ENCODE measurements at places on chromosomes 5 and 9. TPM values are rescaled to one million over a fixed set of nuclear protein-coding genes. Genes with fewer than 3 reads are reported as not detected.

- H3K27me3 ChIP-seq, result no peaks in the 10 kb centered on the region
- H3K27ac ChIP-seq, result peak overlapping the region; percentile 16
- peak overlapping the region; percentile 71 for H3K4me3 ChIP-seq
- H3K4me1 ChIP-seq, result peaks cover 20% of the 10 kb centered on the region
- H3K36me3 ChIP-seq, result no peaks in the 10 kb centered on the region
These were observed 65.9 kb upstream of the PLPP1 start for GRCh38 chr5:55600497-55601203.

GRCh38 chr9:127738666-127739065, 3.6 kb upstream of the TOR2A start:
- DNase-seq, result no peak
- no peak overlapping the region for H3K27ac ChIP-seq
- no peaks in the 10 kb centered on the region for H3K27me3 ChIP-seq
- peaks cover 4% of the 10 kb centered on the region for H3K36me3 ChIP-seq
- peaks cover 17% of the 10 kb centered on the region for H3K4me1 ChIP-seq

SLC1A1 gene
- total RNA-seq, result not detected

LCN12 gene
- 2.7 TPM for total RNA-seq

PCDHGA2 gene
- 0.16 TPM for total RNA-seq

All from naive thymus-derived CD8-positive, alpha-beta T cell (primary cell).